ENCODE measurements at places on chromosomes 12 and 14. TPM values are rescaled to one million over a fixed set of nuclear protein-coding genes. Genes with fewer than 3 reads are reported as not detected.

GRCh38 chr14:93655078-93655750 lies 133.1 kb downstream of the PRIMA1 start:
- peak; percentile 29 for DNase-seq

The FOXM1 gene
- 18.4 TPM for total RNA-seq

GRCh38 chr12:11877869-11878780 lies 192.6 kb upstream of the BCL2L14 start:
- DNase-seq: peak; percentile 79

DNA sequence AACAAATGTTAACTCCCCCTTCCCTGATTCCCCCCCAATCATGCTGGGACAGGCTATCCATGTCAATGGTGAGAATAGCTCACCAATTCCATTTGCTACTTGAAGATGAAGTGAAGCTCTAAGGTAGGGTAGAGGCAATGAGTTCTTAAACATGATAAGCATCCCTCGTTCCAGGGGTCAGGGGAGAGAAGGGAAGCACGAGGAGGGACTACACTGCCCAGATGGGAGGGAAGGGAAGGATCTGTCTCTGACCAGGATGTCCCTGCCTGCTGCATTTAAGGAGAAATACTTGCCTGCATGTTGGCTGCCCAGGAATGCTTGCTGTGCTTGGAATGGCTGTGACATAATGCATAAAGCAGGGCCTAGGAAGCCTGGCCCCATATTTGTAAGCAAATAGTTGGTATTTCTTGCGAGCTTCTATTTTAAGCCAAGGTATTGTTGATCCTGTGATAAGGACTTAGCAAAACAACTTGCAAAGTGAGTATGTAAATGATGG lies 155.1 kb downstream of the CEP83 start:
- no peak for DNase-seq

DNA sequence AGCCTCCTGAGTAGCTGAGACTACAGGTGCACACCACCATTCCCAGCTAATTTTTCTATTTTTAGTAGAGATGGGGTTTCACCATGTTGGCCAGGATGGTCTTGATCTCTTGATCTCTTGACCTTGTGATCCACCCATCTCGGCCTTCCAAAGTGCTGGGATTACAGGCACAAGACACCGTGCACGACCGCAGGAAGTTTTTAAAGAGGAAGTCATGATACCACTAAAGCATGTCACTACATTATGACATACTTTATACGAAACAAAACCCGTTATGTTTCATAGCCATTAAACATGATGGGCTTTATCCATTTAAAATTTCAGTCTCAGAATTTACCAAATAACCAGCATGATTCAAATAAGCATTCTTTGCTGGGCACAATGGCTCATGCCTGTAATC lies 83.8 kb upstream of the DUSP6 start:
- DNase-seq: no peak

DNA sequence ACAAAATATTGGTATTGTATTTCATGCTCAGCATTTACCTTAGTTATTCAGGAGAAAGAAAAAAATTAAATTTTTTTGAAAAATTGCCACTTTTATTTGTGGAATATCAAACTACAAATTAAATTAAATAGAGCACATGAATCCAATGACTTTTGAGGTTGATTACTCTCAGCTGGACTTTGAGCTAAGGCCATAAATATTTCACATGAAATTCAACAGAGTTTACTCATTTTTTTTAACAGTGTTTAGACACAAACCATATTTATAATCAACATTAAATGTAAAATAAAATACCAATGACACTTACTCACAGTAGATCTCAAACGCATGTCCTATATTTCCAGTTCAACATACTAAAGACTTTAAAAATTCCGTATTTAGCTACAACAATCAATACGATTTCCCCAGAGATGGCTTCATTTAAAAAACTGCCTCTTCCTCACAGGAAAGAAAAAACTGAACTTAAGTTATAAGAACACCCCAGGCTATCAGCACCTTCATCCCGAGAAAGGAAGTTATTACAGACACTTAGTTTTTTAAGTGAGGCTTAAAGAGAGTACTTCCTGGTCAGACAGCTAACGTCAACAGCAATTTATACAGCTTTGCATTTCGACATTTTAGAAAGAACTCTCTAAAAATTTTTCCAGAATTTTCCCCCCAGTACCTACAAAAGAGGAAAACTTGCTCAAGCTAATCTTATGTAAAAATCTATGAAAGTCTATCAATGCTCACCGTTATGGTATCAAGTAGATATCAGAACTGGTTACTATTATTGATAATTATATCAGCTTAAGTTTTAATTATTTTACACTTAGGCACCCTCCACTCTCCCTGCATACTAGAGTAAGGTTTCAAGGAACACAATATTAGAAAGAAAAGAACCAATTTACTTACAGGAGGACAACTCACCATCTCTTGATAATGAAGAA lies 13.8 kb downstream of the TAOK3 start:
- no peak for DNase-seq

GRCh38 chr12:64506955-64507354 lies 55.0 kb downstream of the TBK1 start:
- no peak for DNase-seq

GRCh38 chr14:24920265-24921075 lies 129.5 kb downstream of the STXBP6 start:
- no peak for DNase-seq

DNA sequence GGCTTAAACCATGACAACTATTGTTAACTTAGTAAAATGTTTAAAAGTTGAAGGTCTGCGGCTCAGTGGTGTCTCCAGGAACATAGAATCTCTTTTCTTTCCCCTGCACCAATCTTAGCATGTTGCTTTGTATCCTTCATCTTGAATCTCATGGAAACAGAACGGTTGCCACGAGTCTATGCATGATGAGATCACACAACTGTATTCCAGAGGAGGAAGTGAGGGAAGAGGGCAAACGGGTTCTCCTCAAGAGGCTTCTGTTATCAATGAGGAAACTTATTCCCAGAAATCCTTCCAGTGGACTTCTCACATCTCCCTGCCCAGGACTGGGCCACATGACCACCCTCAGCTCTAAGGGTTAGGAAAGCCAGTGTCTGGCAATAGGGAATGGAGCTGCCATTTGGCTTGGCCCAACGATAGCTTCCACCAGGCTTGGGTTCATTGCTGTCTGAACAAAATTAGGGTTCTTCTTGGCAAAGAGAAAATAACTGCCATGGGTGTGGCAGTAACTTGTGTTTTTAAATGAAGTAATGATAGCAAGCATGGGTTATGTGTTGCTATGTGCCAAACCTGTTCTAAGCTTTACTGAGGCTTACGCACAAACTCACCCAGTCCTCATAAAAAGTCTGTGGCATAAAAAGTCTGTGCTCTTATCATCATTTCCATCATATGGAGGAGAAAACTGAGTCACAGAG lies 17.4 kb downstream of the PLXNC1 start:
- no peak for DNase-seq
